ENCODE measurements at places on chromosomes 1 and 21. TPM values are rescaled to one million over a fixed set of nuclear protein-coding genes. Genes with fewer than 3 reads are reported as not detected.

TTC24 gene
- not detected for total RNA-seq

AKR7A3 gene
- 0.69 TPM for total RNA-seq

PUSL1 gene
- 8.3 TPM for total RNA-seq

CASQ2 gene
- 98.7 TPM for total RNA-seq

TNFRSF9 gene
- 0.19 TPM for total RNA-seq

DNA sequence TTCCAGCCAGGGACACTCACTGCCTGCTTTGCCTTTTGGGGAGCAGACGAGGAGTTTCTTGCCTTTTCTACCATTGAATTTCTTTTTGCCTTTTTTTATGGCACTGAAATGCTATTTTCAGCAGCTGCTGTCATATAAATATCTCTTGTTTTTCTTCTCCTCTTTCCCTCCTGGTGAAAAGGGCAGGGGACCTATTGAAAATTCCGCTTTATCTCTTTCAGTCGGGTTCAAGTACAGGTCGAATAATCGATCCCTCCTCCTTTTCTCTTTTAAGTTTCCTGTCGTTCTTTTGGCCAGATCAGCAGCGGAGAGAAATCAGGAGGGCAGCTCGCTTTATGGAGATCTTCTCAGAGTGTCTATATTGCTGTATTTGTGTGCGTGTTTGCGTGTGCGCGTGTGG, 67.4 kb upstream of the CASZ1 start:
- DNase-seq: no peak

GRCh38 chr21:38955495-38955894, 149.8 kb downstream of the ETS2 start:
- peak; percentile 54 for DNase-seq

DNA sequence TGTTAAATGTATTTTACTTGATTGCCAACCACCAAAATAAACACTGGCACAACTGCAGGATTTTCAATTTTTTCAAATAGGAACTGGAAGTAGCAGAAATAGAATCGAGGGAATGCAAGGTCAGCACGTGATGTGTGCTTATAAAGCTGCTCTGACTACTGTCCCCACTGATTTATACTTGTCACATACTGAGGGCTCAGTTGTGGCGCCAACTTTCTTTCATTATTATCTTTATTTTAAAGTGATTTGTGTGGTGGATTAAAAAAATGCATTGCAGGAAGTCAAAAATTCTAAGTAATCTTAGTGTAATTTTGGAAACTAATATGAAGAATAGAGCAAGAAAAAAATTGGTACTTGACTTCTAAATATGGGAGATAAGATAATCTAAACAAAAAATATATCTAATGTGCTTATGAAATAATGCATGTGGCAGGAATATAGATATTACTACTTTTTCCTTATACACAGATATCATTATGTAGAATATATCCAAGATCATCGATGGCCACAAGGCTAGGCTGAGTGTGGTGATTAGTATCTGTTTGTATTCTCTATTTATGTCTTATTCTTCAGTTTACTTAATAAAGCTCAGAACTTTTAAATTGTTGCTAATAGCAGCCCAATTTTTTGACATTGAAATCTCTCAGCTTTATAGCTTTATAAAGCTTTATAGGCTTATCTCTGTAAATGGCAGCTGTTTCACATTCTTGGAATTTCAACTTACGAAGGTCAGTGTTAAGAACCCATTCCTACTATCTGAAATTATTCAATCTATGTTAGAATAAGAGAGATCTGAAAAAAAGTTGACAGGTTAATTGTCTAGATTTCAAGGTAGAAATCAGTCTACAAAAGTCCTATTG, 404.5 kb upstream of the ADAMTS5 start:
- no peak for DNase-seq

DNA sequence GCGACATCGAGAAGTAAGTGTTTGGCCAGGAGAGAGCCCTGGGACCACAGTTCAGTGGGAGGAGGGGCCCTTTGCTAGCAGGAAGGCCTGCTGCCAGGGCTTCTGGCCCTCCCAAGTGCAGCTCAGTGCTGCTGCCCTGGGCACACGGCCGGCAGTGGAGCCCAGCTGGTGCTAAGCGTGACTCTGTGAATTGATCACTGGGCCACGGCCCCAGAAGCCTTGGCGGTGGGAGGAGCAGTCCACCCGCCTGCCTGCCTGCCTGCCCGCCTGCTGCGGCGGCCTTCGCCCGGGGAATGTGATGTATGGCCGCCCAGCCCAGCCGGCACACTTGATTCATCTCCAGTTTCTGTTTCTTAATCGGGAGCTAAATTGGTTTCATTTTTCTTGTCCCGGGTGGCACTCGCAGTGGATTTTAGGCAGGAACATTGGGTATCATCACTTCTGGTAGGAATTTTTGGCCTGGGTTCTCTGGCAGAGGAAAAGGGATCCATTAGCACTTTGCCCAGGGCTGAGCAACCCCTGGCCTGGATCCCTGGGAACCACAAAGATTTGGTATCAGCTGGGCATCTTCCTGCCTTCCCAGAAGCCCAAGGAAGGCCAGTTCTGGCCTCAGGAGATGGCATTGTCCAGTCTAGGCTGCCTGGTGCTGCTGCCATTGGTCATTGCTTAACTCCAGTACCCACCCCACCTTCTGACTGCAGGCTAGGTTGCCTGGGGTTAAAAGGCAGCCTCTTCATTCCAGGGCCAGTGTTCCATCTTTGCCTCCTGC, 28.6 kb downstream of the TMEM53 start:
- peak; percentile 87 for DNase-seq

DNA sequence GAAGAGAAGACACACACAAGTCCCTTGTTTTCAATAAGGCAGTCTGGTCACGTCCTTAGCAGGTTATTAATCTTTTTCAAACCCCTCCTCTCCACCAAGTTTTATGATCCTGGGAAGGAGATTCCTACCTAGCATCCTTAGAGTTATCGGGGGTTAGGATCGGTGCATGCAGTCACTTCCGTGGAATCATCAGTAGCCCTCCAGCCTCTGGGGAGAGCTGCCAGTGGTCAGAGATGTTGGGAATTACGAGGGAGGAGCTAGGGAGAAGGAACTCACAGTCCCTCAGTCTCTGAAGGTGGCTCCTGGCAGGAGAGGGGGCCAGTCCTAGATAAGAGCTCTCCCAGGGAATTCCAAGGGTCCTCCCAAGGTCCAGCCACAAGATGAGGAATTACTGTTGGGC, 57.7 kb upstream of the ATP5PO start:
- DNase-seq: no peak

DNA sequence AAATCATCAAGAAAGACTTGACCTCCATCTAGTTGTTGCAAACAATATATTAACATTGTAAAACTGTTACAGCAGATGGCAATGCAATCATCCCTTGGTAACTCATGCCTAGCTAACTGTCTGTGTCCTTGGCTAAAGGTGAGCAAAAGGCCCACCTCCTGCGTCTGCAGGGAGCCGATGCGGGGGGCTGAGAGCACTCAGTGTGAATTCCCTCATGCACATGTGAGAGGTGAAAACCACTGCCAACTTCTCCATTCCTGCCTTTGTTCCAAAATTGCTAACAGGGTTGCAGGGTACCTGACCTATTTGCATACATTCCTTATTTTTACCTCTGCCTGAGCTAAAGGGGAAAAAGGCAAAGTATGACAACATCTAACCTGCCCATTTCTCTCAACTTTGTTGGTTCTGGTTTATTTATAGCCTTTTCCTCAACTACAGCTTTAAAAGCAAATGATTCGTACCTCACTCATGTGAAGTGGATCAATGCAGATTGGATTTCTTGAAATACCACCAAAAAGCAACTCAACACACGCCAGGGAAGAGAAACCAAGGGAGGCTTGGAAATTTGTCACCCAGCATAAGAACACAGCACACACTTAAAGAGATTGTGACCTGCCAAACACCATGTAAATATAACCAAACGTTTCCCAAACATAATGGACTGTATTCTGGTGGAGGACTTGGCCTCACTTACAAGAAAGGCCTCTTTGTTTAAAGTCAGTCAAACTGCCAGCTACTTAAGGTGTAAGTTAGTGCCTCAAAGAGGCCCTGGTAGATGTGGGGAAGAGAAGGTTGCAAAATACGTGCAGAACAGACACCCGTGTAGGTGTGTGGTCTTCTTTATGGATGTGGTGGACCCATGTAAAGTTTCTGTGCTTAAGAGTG, 651.0 kb downstream of the SMYD3 start:
- no peak for DNase-seq
